ENCODE measurements at places on chromosomes 5 and 9.
A peak's percentile ranks its signal among the peaks of the same experiment; 100 is the strongest.

DNA sequence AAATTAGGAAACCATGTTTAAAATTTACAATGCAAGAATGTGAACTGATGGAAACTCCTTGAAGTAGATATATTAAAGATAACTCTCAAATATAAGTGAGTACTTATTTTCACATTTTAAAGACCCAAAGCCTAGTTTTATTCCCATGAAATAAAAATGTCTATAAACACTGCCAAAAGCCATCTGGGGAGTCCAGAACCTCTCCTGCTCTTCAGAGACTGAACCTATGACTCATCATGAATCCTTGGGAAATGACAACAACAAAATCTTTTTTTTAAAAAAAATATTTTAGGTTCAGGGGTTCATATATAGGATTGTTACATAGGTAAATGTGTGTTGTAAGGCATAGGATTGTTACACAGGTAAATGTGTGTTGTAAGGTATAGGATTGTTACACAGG is 33.8 kb upstream of the FYB1 start:
- DNase-seq: no peak

- DNase-seq: no peak
These were observed 136.4 kb upstream of the GLRA1 start for GRCh38 chr5:152061095-152061494.

DNA sequence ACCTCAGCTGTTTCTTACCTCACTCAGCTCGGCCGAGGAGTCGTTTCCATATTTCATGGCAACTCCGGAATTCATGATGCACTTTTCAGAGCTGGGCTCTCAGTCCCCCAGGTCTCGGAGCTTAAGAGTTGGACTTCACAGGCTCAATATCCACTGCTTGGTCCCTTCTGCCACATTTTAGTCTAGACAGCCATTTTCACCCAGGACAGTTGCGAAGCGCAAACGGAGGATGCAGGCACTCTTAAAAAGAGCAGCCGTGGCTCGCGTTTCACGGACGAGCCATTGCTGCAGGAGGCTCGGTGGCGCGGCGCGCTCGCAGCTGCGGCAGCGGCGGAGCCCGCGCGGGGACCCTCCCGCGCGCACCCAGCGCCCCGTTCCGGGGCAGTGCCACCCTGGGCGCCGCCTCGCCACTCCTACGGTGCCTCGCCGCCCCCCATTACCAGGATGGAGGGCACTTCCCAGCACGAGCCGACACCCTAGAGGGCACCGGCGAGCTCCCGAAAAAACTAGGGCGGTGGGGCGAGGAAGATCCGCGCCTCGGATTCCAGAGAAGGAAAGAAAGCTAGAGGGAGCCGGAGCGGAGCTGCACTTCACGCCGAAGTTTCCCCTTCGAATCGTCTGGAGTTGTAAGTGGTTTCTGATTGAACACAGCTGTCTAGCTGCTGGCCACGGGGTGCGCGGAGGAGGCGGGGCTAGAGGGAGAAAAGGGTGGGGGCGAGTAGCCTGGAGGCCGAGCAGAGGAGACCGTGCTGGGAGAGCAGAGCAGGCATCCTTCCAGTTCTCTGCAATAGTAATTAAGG is 140.3 kb downstream of the TSSK1B start:
- peak; percentile 60 for DNase-seq

DNA sequence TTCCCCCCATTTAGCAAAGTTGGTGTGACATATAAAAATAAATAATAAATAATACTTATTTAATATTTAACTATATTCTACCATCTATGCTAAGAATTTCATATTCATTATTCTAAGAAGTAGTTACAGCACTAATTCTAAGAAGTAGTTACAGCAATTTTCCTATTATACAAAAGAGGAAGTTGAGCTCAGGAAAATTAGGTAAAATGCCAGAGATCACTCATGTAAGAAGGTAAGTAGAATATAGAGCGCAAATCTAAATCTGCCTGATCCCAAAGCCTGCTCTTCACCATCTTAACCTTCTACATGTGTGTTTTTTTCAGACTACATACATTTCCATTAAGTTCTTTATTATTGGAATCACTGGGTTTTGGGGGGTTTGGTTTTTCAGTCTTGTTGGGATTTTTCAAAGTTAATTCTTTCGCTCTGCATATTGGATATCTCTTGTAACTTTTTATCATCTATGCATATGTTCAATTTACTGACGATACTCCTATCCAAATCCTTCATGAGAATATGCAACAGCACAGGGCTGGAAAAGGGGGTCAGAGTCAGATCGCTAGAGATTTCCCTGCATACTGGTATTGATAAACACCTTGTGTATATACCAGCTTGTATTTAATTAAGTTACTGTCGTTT is 852.1 kb downstream of the MAT2B start:
- no peak for DNase-seq

- no peak for DNase-seq
These were observed 1.2 kb upstream of the CKS2 start for GRCh38 chr9:89309608-89310474.

- no peak for DNase-seq
These were observed 323.4 kb downstream of the TRPM3 start for GRCh38 chr9:70798018-70798417.

DNA sequence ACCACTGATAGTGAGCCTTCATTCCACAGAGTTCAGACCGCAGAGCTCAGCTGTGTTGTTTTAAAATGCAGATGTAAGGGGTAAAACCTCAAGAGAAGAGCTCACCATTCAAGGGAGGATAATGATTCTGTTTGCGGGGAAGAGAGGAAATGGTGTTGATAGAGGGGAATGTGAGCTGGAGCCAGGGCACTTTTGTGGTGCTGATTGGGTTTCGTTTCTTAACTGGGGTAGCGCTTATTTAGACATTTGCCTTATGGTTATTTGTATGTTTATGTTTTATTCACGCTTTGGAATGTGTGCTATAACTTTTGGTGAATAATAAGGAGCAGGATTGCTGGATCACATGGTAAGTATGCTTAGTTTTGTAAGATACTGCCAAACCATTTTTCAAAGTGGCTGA is 42.5 kb downstream of the STXBP1 start:
- DNase-seq: no peak

Data from stimulated activated CD4-positive, alpha-beta T cell treated with anti-CD3 and anti-CD28 coated beads, Interleukin-2, amount 100 ng/mL, for 48 hours (primary cell).